Uterus (tissue), 4 donors: ENCODE measurements at places on chromosomes 1 and 21. TPM values are rescaled to one million over a fixed set of nuclear protein-coding genes. Genes with fewer than 3 reads are reported as not detected.

SYDE2 gene
- 5.3 TPM for total RNA-seq

AMIGO1 gene
- total RNA-seq = 10.1 TPM

HCRTR1 gene
- not detected for total RNA-seq

DNA sequence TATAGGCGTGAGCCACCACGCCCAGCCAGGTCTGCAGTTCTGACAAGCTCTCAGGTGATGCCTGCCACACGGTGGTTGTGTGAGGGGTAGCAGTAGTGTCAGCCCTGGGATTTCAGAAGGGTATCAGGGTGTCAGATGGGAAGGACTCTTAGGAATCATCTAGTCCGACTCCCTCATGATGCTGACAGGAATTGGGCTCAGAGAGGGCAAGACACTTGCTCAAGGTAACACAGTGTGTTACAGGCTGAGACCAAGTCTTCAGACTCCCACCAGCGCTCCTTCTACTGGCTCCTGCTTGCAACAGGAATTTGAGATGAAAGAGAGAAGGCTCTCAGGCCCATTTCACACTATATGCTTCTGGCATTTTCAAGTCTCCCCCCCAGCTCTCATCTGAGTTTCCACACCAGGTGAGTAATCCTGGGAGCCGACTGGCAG, 6.9 kb downstream of the HTR1D start:
- no peak for DNase-seq
- no peaks in the 10 kb centered on the region for H3K4me1 ChIP-seq
- no peak overlapping the region for H3K4me3 ChIP-seq
- H3K27ac ChIP-seq = no peak overlapping the region
- H3K36me3 ChIP-seq = no peaks in the 10 kb centered on the region

DNA sequence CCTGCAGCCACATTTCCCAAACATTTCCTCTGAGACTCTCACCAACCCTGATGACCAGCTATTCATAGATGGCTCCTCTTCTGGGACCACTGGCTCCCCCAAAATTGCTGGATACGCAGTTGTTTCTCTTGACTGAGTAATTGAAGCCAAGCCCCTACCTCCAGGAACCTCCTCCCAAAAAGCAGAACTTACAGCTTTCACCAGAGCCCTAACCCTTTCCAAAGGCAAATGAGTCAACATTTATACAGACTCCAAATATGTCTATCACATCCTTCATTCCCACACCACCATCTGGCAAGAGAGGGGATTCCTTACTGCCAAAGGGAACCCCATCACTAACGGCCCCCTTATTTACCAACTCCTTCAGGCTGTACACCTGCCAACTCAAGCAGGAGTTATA, 20.3 kb upstream of the CA6 start:
- H3K27ac ChIP-seq = no peak overlapping the region
- no peaks in the 10 kb centered on the region for H3K36me3 ChIP-seq
- no peaks in the 10 kb centered on the region for H3K27me3 ChIP-seq
- DNase-seq = no peak
- no peaks in the 10 kb centered on the region for H3K4me1 ChIP-seq
- no peak overlapping the region for H3K4me3 ChIP-seq

- DNase-seq = no peak
- no peaks in the 10 kb centered on the region for H3K36me3 ChIP-seq
- H3K27me3 ChIP-seq = no peaks in the 10 kb centered on the region
- H3K4me3 ChIP-seq = no peak overlapping the region
- H3K4me1 ChIP-seq = no peaks in the 10 kb centered on the region
Observed at GRCh38 chr1:89904219-89904980, 83.6 kb downstream of the LRRC8D start.
